ENCODE measurements at places on chromosomes 1 and 21.
A peak's percentile ranks its signal among the peaks of the same experiment; 100 is the strongest.

- DNase-seq: peak; percentile 52
Measured at GRCh38 chr1:203324105-203325025, 19.0 kb downstream of the BTG2 start.

DNA sequence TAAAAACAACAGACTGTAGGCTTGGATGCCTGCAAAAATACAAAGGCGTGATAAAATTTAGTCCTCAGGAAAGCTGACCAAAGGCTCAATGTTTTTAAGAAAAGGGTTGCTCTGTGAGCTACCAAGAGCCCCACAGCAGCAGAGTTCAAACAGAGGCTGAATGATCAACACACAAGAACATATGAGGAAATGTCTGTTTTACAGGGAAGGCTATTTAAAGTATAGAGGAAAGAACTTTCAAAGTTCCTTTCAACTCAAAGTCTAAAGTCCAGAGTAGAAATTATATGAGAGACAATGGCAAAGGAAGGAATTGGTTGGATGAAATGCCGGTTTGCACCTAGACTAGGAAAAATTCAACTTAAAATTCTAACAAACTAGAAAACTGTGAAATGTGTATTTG lies 8.6 kb downstream of the CLSTN1 start:
- DNase-seq: no peak

- DNase-seq: no peak
Measured at GRCh38 chr1:181669246-181669645, 185.9 kb downstream of the CACNA1E start.

DNA sequence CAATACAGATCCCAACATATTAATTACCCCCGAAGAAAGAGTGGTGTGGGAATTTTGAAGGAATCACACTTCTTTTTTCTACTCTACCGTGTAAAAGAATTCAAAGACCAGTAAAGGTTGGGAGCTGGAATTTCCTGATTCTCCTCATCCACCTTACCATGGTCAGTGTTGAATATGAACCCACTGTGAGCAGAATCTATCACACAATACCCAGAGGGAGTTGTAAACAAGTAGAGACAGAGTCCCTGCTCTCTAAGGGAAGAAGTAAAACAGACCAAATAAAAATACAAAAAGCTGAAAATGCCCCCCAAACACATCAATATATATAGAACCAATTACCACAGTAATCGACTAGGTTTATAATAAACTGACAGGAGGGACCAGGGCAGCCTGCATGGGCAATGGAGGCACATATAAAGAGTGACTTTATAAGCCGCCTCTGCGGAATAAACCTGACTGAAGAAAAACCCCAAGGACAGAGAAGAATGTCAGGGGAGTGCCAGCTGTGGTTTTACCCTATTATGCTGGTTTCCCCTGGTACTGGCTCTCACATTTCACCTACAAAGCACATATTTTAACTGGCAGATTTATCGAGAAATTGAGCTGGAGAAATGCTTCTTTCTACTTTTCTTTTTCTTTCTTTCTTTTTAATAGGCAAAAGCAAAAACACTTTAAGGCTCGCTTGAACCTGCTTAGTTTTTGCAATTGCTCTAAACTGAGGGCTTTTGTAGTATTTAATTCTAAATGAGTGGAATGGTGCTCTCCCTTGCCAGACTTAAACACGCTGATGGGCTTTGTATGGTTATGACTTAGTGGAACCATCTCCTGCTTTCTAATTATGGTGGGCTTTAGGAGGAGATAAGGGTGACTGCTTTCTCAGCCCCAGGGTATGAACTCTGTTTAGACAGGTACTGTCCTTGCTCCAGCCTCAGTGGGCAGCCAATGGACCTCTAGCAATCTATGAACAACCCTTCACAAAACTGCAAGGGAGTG lies 244.8 kb downstream of the ASTN1 start:
- no peak for DNase-seq

GRCh38 chr1:159746666-159747065 lies 32.3 kb upstream of the CRP start:
- no peak for DNase-seq

DNA sequence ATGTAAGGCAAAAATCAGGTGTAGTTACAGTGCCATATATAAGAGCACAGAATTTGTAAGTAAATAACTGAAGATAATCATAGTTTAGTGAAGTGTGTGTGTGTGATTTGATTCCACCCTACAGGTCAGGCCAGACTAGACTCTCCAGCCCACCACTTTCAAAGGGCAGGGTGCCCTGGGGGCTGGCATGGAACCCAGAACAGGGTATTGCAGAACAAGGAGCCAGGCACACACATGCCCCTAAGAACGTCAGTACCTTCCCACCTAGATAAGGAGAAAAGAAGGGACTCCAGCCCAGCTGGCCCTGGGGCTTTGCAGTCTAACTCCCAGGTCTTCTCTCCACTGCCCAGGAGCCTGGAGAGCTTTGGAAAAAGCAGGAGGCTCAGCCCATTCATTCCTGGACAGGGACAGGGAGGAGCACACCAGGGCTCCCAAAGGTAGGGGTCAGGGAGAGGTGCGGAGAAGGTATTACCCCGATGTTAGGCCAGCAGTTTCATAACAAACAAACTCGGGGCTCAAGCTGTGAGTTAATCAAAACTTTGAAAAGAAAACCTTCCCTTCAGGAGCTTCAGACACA lies 149.7 kb upstream of the VANGL1 start:
- no peak for DNase-seq

- DNase-seq: peak; percentile 26
Measured at GRCh38 chr1:86416343-86416742, 7.6 kb upstream of the CLCA2 start.

DNA sequence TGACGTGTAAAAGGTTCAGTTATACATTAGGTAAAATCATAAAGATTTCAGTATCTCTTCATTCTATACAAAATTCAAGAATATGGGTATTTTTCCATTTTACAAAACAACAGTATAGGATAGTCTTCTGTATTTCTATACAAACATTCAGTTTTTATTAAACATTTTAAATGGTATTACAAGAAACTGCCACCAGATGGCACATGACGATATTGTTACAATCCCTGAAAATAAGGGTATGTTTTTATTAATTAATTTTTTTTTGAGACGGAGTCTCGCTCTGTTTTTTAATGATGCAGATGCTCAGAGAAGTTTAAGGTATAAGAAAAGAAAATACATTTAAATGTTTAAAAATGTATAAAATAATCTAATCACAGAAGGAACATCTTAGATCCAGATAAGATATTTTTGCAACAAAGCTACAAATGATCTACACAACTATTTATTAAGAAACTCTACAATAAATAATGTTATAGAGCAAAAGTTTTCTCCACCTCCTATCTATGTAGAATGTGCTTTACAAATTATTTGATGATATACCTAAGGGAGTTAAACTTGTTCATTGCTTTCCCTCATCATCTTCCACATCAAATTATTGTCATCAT lies 23.5 kb upstream of the RSBN1 start:
- DNase-seq: no peak

- no peak for DNase-seq
Measured at GRCh38 chr1:90946630-90947029, 75.2 kb downstream of the ZNF644 start.

GRCh38 chr1:226987623-226988333 lies 47.7 kb downstream of the COQ8A start:
- DNase-seq: no peak

GRCh38 chr1:31434101-31434871 lies 21.3 kb downstream of the SERINC2 start:
- DNase-seq: no peak

DNA sequence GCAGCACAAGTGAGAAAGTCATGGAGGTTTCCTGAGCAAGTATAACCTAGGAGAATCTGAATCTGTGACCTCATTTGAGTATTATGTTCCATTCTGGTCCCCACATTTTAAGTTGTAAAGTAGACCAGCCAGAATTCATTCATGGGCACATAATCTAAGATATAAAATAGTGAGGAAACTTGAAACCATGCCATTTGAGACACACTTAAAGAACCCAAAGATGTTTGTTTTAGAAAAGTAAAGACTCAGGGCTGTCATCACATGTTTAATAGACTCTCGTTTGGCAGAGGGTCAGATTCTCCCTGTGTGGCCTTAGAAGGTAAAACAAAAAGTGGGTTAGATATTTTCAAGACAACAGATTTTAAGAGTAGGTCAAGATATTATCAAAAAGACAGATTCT lies 6.4 kb downstream of the SZT2 start:
- no peak for DNase-seq

DNA sequence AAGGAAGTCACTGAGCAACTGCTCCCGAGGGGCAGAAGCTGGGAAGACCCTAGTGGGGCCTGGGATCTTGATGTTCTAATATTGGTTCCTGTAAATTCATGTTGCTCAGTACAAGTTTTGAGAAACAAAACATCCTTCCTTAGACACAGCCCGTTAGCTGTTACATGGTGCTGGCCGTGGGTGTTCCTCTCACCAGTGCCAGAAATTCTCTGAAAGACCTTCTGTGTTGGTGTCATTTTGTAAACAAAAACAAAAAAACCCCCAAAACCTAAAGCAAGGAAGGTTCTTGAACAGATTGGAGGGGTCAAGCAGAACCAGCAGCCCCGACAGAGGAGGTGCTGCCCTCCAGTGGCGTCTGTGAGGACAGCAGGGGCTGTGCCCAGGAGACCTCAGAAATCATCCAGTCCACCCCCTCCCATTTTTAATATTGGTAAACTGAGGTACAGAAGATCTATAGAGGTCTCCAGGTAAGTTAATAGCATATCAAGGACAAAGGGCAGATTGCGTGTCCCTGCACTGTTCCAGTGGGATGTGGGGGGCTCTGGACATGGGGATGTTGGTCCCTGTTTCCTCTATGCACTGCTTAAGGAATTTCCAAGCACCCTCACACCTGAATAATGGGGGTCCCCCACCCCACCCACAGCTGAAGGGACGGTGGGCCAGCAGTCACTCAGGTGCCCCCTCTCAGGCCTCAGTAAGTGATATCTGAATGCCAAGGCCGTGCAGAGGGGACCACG lies 38.2 kb downstream of the SLC2A7 start:
- no peak for DNase-seq

GRCh38 chr1:193356249-193356648 lies 169.8 kb upstream of the B3GALT2 start:
- no peak for DNase-seq

- DNase-seq: no peak
Measured at GRCh38 chr21:15445327-15445726, 284.5 kb upstream of the USP25 start.

DNA sequence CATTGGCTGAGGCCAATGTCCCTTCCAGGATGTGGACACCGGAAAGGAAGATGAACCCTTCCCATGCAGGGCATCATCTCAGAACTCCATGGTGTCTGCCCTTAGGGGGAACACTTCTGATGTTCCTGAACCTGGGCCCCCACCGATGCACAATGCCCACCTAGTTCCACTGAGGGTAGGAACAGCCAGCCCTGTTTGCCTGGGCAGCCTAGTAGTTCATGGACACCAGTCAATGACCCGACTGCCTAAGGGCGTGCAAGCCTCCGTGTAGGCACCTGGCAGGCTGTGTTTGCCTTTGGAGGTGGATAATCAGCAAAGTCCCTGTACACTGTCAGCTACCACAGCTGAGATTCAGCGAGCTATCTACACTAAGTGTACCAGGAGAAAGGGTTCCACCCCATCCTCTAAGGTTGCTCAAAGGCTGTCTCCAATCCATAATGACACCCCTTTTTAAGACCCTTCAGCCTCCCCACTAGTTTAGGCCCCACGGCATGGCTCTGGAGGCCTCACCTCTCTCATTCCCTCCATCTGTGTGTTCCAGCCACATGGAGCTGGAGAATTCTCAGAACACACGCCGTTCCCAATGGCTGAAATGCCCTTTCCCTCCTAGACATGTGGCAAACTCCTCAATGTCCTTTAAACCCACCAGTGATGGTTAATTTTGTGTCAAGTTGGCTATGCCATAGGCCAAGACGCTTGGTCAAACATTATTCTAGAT lies 124.8 kb upstream of the EDN2 start:
- DNase-seq: no peak

- no peak for DNase-seq
Measured at GRCh38 chr1:206794294-206794908, 22.1 kb upstream of the IL10 start.

- DNase-seq: no peak
Measured at GRCh38 chr1:2460203-2460602, 15.9 kb upstream of the PLCH2 start.

DNA sequence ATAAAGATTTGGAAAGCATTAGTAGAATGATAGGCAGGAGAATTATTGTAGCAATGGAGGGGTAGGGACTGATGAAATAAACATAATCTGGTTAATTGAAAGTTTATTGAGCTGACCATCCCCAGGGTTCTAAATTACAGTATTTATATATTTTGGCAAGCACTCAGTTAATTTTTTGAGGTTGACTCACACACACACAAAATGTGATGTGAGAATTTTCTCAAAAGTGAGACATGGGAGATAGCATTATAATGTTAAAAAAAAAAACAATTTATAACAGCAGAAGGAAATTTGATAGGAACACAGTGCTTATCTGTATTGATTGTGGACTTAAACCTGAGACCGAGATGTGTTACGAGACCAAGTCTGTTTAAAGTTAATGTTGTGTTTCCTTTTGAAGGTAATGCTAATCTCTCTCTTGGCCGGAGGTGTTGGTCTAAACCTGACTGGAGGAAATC lies 24.6 kb downstream of the TRIM45 start:
- no peak for DNase-seq

Data from DMS153 (cell line).